ENCODE measurements at places on chromosomes 12 and 14.
A peak's percentile ranks its signal among the peaks of the same experiment; 100 is the strongest.

DNA sequence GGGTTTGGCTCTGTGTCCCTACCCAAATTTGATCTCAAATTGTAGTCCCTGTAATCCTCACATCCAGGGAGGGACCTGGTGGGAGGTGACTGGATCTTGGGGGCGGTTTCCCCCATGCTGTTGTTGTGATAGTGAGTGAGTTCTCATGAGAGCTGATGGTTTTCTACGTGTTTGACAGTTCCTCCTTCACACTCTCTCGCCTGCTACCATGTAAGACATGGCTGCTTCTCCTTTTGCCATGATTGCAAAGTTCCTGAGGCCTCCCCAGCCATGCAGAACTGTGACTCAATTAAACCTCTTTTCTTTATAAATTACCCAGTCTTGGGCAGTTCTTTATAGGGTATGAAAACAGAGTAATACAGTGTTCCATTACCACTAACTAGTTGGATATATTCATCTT is 10.3 kb upstream of the LRRC23 start:
- DNase-seq, result no peak

DNA sequence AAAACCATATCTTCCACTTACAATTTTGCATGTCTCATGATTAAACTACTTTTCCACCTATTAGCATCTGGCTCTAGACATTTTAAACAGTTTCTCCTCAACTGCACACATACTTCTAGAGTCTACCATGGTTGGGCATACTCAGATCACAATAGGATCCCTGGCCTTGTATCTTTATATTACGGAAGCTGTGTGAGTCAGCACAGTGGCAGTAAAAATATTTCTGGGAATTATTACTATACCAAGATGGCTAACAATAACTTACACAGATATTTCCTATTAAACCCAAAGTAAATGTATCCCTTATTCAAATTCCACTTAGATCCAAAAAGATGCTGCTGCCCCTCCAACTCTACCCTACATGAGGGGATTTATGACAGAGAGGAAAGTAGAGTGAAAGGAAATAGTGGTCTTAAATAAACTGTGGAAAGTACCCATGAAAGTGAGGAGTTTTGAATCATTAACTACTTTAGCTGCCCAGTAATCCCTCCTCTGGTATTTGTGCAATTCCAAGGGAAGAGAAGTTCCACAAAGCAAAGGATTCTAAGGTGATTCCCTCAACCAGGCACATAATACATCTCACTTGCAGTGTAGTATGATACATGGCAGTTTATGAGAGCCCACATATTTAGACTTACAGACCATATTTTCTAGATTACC is 14.0 kb upstream of the CPSF6 start:
- DNase-seq, result no peak

DNA sequence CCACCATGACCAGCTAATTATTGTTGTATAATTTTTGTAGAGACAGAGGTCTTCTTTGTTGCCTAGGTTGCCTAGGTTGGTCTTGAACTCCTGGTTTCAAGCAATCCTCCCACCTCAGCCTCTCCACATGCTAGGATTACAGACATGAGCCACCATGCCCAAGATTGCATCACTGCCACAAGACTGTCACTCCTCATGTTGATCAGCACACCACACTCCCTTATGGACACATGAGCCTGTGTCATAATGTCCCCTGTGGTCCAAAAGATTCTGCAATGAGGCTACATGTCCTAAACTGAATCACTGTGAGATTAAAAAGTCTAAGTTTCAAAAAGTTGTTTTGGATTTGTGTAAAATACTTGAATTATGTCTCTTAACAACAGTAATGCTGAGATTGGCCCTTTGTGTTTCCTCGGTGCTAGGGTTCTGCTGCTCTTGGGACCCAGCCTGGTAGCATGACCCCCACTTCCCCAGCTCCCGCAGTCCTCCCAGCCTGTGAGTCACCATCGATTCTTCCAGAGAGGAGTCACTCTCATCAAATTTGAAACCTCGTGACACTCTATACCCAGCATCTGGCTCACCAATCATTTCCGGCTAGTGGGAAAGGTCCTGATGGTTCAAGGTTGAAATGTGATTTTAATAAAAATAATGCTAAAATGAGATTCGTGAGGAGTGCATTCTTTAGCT is 890.9 kb downstream of the VRK1 start:
- no peak for DNase-seq

GRCh38 chr12:80173083-80173864 is 73.9 kb downstream of the OTOGL start:
- no peak for DNase-seq

DNA sequence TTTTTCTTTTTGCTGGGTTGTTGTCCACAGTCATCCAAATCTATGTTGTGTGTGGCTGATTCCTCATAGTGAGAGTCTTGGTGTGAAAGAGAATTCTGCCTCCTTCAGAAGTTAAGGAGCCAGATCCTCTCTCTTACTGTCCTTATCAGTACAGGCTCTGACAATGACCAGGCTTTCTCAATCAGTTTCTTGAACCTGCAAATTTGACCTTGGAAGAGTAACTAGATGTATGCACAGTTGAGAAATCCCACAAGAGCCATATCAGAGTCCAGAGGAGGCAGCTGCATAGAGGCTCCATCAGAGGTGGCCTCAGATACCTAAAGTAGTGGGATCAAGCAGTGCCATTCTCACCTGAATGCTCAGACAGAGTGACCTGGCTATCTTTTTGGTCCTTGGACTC is 5.5 kb upstream of the GALC start:
- no peak for DNase-seq

DNA sequence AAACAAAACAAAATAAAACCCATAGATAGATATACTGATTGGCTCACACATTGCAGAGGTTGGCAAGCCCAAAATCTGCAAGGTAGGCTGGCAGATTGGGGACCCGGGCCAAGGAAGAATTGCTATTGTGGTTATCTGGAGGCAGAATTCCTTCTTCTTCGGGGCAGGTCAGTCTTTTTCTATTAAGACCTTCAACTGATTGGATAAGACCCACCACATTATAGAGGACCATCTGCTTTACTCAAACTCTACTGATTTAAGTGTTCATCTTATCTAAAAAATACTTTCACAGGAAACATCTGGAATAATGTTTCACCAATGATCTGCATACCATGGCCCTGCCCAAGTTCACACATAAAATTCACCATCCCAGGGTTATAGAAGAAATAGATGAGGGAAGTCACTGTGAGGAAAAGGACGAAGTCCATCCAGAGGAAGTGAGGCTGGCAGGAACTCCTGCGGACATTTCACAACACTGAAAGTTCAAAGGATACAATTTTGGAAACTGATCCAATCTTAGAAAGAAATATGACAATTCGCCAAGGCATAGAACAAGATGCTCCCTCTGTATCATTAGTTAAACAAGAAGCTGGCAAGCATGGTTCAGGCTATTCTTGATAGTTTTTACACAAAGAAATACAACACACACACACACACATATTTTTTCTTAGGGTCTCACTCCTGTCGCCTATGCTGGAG is 127.6 kb upstream of the MED13L start:
- no peak for DNase-seq

DNA sequence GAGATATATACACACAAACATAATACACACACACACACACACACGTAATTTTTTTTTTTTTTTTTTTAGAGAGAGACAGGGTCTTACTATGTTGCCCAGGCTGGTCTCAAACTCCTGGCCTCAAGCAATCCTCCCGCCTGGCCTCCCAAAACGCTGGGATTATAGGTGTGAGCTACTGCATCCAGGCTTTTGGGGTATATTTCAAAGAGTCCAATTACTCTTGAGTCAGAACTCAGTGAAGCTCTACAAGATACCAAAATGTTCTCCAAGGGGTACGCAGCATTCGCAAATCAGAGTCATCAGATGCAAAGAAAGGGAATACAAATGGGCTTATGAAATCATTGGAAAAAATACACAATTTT is 54.0 kb downstream of the PHLDA1 start:
- no peak for DNase-seq

GRCh38 chr12:103546959-103547358 is 40.1 kb upstream of the STAB2 start:
- no peak for DNase-seq

DNA sequence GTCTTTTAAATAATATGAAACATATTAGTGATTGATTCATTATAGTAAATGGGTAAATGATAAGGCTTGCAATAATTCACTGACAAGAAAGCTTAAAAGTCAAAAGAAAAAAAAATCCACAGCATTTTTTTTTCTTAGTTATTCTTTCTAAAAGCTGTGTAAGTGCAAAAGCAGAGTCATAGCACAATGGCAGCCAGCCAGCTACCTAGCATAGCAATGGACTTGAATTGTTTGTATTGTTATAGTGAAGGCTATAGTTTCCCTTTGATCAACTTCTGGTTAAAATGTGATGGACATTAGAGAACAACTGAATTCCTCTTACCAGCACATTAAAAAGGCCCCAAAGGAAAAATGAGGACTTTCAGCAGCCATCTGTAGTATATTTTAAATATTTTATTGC is 232.1 kb downstream of the NAV3 start:
- no peak for DNase-seq

GRCh38 chr12:94305130-94305957 is 154.3 kb downstream of the CEP83 start:
- no peak for DNase-seq

GRCh38 chr14:56247495-56248200 is 129.4 kb downstream of the PELI2 start:
- no peak for DNase-seq

DNA sequence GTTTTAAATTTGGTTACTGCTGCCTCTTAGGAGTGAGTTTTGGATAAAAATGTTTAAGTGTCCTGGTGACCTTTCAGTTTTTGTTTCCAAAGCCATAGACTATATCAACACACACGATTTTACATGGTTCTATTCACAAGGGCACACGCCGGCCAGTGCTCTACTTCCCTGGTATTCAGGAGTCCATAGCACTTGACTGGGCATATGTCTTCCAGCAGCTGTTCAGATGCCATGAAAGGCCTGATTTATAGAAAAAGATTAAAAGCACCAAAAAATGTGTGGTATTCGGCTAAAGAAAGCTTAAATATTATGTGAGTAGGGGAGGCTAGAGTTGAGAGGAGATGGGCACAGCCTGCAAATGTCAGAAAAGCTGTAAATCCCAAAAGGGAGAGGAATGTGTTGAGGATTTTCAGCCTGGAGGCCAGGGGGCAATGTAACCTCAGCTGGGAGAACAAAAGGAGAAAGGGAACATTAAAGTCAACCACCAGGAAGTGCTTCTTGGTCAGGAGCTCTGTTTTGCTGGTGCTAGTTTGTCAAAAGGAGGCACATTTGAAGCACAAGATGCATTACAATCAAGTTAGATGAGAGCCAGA is 478.4 kb downstream of the RAD51B start:
- DNase-seq, result no peak

- DNase-seq, result no peak
Measured at GRCh38 chr12:108685469-108686260, 45.7 kb downstream of the CORO1C start.

DNA sequence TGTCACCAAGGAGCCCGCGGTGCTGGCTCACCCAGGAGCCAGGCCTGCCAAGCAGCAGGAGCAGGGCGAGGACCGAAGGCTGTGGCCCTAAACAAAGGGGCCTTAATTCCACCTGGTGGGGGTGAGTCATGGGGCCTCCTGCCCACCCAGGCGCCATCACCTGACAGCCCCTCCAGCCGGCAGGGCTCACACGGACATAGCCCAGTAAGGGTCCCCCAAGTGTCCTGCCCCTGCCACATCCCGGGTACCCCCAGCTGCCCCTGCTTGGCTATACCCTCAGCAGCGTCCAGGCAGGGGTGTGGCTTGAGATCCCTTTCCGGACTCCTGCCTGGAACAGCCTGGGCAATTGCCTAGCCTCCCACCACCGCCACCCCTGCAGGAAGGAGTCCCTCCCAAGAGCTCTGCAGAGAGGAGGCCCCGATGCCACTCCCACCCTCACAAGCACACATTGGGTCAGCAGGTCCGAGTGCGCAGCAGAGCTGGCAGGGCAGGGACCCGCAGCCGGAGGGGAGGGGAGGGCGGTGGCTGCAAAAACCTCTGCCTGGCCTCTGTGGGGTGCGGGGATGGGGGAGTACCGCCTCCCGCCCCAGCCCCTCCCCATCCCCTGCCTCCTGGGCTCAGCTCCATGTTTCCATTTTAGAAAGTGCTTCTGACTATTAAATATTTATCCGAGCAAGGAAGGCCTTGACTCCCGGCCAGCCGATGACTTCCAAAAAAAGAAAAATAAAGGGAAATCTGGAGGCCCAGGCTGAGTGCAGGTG is 4.6 kb downstream of the AHNAK2 start:
- no peak for DNase-seq

DNA sequence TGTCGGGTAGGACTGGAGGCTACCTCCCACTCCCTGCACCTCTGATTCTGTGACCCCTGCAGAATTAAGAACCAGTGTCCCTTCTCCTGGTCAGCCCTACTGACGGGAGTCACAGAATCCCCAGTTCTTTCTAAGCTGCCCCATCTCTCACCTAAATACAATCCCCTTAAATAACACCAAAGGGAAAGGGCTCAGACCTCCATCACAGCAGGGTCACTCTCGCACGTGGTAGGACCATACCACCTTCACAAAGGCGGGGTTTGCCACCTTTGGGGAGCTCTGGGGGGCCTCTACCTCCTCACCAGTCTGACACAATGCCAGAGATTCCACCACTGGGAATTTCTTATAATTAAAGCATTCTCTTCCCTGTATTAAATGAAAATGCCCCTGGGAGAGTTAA is 35.6 kb downstream of the DAD1 start:
- no peak for DNase-seq

DNA sequence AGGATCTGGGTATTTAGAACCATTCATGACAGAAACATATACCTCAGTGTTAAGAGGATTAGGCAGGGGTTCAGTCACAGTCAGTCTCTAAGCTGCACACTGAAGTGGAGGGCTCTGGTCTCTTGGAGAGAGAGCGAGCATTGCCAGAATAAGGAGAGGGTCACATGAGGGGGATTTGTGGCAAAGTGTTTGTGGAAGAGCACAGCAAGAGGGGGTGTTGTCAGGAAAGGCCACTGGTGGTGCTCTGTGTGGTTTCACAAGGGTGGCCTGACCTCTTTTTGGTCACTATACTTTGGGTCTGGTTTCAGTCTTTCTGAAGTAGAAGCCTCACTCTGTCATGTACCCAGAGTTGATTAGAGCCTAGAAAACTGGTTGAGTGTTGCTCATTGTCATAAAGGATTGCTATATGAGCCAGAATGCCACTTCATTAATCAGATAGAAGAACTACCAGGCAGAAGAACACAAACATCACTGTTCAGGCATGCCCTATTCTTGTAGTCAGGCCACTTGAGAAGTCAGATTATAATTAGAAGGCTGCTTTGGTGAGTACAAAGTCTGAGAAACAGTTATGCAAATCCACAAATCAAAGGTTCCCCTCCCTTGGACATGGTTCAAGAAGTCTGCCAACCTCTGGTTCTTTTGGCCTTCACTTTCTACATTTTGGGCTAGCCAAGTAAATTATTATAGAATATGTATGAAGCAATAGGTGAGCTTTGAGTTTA is 8.4 kb downstream of the TMEM19 start:
- peak; percentile 73 for DNase-seq

DNA sequence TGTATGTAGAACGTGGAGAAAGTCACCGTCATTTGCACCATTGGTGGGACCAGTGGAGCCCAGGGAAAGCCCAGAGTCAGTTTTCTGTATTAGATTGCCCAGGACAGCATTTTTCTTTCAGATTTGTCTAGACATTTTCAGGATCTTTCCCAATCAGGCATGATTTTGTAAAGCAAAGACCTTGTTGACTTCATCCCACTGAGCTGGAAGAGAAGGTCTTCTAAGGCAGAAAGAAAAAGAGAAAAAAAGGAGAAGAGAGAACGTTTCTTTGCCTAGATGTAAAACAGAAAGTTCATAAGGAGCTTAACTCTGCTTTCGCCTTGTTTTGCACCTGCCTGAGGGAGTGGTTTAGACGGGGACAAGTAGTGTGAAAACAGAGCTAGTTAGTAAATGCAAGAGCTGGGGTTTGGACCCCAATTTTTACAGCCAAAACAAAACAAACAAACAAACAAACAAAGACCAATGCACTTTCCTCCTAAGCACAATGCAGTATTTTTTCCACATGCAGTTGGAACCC is 273.1 kb downstream of the ZFP36L1 start:
- no peak for DNase-seq

Data from germinal center (tissue), 1 donor.